ENCODE measurements at places on chromosomes 16 and 17. TPM values are rescaled to one million over a fixed set of nuclear protein-coding genes. Genes with fewer than 3 reads are reported as not detected.

GJC1 gene
- total RNA-seq: 9.9 TPM

DNA sequence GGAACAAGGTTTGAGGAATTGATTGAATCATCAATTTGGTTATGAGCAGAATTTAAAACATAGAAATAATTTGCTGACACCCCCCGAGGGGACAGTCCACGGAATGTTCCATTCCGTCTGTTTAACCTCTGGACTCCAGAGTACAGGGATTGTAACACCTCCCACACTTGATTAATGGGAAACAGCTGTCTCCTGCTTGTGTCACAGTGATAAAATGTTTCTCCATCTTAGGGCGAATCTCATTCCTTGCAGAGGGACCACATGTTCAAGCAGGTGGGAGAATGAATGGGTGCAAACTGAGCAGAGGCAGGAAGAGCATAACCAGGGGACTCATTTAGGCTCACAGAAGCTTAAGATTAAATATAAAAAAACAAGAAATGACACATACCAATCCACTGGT, 249.5 kb upstream of the RBFOX1 start:
- no peak for DNase-seq

- no peak for DNase-seq
These were observed 39.0 kb downstream of the EMP2 start for GRCh38 chr16:10541366-10541765.

DNA sequence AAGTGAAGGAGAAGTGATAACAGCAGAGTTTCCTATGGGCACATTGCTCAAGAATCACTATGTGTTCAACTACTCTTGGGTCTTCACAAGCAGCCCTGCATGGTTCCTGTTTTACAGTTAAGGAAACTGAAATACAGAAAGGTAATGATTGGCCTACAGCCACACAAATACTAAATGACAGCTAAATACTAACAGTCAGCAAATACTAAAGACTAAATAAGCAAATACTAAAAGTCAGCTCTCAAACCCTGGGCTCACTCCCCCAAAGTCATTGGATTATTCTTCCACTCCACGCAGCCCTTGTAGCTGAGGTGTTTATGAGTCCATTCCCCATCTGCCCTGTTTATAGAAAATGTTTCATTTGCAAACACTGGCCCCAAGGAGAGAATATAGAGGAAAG, 372.7 kb upstream of the CDH11 start:
- DNase-seq: no peak

GRCh38 chr16:3638916-3639644, 15.4 kb upstream of the DNASE1 start:
- DNase-seq: peak; percentile 33

- no peak for DNase-seq
These were observed 28.7 kb downstream of the MNT start for GRCh38 chr17:2372180-2372579.

TRIM47 gene
- total RNA-seq: 132 TPM

DNA sequence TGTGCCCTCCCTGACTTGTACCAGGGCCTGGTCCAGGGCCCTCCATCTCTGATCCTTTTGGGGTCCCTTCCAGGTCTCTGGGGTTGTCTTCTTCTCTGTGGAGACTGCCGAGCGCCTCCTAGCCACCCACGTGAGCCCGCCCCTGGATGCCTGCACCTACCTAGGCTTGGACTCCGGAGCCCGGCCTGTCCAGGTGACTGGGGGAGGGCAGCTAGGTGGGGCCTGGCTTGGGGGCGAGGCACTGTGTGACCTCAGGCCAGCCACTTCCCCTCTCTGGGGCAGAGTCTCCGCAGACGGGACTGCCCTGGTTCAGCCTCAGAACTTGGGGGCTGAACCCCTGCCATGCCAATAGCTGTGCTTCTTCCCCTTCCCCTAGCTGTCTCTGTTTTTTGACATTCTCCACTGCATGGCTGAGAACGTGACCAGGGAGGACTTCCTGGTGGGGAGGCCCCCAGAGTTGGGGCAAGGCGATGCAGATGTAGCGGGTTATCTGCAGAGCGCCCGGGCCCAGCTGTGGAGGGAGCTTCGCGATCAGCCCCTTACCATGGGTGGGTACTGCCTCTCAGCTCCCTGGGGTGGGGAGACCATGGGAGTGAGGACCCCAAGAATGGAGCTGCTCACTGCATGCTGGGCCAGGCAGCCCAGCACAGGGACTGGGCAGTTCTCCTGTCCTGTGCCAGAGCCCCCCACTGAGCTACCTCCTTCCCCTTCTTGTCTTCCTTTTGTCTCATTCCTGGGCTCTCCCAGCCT, 14.6 kb downstream of the FCSK start:
- DNase-seq: no peak

DNA sequence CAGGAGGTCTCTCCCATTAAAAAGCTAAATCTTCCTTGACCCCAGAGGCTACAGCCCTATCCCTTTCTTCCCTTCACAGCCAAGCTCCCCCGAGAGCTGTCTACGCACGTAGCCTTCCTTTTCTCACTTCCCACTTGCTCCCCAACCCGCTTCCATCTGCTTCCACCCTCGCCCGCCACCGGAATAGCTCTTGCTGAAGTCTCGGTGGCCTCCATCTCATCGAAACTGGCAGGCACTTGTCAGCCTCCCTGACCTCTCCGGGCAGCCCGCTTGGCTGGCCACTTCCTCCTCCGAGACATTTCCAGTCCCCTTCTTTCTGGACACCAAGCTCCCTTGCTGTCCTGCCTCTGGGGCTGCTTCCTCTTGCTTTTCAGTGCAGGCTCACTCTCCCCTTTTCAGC, 10.7 kb upstream of the EPOP start:
- no peak for DNase-seq

DNA sequence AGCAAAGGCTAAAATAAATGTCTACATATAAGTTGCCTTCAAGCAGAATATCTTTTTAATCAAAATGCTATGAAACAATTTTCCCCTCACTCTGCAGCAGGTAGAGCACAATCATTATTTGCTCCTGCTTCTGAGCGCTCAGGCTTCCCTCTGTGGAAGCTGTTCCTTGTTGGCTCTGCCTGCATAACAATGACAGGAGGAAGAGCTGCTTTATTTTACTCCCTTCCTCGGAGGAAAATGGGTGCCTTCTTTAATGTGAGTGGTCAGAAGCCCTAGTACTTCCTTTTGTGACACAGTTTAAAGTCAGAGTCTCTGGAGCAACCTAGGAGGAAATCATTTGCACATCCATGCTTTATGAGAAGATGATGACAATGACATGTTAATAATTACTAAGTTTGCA, 492.1 kb downstream of the CDH8 start:
- DNase-seq: no peak

DNA sequence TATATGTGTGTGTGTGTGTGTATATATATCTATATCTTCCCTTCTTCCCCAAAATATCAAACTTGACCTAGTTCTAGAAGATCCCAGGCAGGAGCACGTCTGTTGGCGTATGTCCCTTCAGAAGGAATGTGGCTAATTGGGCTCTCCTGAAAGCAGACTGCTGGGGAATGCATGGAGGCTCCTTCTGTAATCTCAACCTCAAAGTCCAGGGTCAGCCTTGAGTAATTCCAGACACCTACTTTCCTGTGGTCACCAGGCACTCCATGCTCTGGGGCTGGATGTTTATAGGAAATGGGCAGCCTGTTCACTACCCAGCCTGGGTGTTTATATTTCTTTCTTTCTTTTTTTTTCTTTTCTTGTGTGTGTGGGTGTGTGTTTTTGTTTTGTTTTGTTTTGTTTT, 13.4 kb downstream of the BCO1 start:
- no peak for DNase-seq

DNA sequence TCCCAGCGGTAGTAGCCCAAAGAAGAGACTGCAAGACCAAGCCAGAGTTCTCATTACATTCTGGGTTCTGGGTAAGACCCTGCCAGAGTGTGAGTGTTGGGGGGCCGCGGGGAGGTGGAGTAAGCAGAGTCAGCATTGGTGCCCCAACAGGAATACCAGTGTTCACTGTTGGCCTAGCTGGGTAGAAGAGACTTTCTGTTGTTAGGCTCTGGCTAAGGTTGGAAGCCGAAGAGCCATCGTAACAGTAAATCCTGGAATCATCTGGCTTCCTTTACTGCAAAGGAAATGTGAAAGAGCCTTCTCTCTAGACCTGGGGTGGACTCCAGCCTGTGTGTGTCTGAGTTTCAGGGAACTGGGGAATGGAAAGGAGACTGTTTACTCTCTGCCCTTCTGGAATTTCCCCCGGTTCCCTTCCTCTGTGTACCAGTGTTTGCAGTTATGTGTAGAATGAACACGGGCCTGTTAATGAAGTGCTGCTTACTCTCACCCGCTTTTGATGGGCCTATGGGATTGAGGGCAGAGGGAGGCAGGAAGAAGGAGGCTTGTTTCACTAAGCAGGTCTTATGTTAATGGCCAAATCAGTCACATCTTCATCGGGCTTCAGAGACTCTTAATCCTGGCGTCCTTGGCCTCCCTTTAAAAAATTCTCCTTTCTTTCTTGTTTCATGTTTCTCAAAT, 68.5 kb downstream of the WWP2 start:
- DNase-seq: no peak

GRCh38 chr17:8041249-8041928, 2.5 kb downstream of the ALOX15B start:
- DNase-seq: no peak

GRCh38 chr16:22732959-22733358, 81.0 kb upstream of the HS3ST2 start:
- DNase-seq: no peak

DNA sequence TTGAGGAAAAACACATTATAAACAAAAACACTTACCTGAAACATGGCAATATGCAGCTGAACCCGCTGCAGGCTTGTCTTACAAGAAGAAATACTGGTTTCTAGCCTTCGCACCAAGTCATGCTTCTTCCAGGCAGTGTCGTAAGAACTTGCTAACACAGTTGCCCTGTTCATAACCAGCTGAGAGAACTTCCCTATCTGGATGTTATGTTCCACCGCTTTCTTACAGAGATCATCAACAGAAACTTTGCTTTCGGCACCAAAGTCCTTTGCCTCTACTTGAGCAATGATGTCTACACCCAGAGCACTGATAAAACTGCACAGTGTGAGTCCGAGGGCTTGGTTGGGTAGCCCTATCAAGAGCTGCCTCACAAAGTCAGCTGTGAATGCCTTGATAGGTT, 27.9 kb upstream of the ARL6IP1 start:
- DNase-seq: no peak

SLC52A1 gene
- not detected for total RNA-seq

DNA sequence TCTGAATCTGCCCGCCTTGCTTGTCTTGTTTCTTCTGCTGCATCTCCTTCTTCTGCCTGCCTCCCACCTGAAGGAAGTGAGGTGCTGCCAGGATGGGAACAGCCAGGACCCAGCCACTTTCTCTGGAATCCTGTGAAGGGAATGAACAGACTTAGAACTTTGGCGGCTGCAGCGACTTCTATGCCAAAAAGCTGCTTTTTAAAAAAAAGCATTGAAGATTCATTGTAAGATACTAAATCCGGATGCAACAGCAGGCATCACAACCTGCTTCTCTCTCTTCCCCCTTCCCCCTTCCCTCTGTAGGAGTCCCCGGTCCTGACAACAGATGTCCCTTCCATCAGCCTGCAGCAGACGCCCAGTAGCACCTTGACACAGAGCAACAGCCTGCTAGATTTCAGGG, 176.3 kb downstream of the HS3ST4 start:
- no peak for DNase-seq

TNK1 gene
- total RNA-seq: 0.43 TPM

SLX4 gene
- total RNA-seq: 3.4 TPM

DNA sequence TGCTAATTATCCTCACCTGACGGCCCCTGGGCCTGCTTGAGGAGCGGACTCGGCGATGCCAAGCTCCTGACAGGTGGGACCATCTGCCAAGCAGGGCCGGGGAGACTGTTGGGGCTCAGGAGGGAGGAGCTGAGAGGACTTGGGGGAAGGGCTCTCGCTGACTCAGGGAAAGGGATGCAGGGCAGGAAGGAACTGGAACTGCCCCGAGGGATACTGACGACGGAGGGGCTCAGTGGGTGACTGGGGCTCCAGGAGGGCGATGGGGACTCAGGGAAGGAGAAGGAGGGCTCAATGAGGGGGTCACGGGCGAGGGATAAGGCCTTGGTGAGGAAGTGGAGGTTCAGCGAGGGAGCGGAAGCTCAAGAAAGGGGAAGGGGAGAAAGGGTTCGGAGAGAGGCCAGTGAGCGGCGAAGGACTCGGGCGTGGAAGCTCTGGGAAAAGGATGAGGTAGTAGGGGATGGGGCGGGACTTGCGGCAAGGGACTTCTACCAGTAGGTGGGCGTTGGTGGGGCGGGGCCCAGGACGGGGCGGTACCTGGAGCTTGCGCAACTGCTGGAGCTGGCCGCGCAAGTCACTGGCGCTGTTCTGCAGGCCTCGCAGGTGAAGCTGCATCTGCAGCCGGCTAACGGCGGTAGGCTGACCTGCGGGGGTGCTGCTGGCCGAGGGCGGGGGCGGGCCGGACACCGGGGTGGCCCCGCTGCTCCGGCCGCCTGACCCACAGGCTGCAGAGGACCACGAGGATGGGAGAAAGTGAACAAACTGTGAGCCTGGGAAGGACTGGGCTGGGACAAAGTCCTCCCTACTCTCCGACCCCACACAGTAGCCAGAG, 46.5 kb downstream of the SRCIN1 start:
- DNase-seq: peak; percentile 50

GRCh38 chr17:77391668-77392375, 251.1 kb downstream of the SEC14L1 start:
- DNase-seq: no peak

- no peak for DNase-seq
These were observed 517.3 kb upstream of the ZFHX3 start for GRCh38 chr16:73565263-73565662.

ZG16 gene
- 0.21 TPM for total RNA-seq

GRCh38 chr17:39929646-39930407, 2.3 kb downstream of the LRRC3C start:
- no peak for DNase-seq

GRCh38 chr17:41065829-41066624, at the start of gene KRTAP2-4:
Gene KRTAP2-4 (minus strand): TSS chr17:41065879. CDS start chr17:41065845, 34 bp downstream.
- DNase-seq: no peak

GRCh38 chr17:8859027-8859803, 8.3 kb downstream of the PIK3R6 start:
- no peak for DNase-seq

ACE gene
- total RNA-seq: 72.6 TPM

DNA sequence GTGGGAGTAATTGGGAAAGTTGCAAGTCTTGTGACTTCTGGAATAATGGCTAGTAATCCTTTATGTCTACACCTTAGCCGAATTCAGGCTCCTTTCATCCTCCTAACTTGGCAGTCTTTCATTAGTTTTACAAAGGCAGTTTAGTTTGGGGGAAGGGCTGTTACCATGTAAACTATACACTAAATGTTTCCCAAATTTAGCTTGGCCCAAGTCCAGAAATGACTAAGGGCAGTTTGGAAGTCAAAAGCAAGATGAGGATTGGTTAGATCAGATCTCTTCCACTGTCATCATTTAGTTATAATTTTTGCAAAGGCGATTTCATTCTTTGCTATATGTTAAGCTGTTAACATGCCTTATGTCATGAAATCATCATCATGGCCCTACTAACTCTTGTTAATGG, 115.4 kb upstream of the CACNG3 start:
- DNase-seq: no peak

GRCh38 chr17:50425682-50426471, at the start of gene ACSF2:
Gene ACSF2 (plus strand): TSS chr17:50426218. CDS start chr17:50426262, 44 bp downstream.
- DNase-seq: peak; percentile 86

GRCh38 chr17:1736348-1737281, 6.1 kb upstream of the SERPINF2 start:
- no peak for DNase-seq
